ENCODE measurements at places on chromosomes 2 and 18.

DNA sequence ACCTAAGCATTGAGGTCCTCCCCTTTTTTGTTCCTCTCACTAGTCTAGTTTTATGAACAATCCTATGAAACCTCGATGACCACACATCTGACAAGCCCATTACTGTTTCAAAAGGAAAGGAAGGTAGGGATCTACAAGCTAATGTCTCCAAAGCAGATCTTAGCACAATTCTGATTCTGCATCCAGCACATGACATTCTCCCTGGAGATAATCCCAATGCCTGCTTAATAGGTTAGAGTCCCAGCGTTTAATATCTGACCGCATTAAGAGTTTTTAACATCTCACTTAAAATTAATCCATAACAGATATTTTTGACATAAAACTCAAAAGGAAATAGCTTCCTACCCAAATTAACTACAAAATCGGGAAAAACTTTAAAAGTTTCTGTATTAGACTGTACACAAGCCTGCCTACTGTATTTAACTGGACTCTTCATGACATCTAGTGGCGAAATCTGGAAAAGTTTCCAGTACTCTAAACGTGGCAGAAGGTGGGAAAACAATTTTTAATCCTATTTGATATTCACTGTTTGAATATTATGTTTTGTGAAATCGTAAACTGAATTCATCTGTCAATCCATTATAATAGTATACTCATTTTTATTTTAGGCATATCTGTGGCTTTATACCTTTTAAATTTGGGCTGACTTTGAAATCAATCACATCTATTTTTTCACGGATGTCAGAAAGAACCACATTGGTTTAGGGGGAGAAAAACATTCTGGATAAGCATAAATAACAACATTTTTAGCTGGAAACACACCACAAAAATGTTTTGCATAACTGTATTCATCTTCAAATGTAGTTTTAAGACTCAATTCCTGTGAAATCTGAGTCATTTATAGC, 62.4 kb downstream of the TXNL1 start:
- DNase-seq: no peak

DNA sequence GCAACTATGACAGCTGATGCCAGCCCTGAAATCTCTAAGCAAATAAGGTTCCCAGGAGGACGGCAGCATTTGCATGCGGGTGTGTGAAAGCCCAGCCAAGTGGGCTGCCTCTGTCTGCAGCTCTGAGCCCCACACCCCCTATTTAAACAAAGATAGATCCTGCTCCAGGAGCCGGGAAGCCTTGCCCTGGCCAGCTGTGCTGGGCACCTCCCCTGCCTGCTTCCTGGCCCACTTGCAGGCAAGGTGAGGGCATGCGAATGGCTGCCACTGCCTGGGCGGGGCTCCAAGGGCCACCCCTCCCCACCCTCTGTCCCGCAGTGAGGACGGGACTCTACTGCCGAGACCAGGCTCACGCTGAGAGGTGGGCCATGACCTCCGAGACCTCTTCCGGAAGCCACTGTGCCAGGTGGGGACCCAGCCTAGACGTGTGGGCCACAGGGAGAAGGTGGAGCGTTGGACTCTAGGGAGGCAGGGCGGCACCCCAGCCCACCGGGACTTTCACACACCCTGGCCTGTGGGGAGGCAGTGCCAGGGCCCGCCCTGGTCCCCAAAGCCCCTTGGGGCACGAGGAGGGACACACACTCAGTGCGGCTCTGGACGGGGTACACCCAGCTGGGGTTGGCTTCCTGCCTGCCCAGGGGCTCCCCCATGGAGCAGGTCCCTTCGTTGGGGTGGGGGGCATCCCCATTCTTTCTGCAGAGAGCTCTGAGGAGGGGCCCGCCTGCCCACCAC, at the start of gene ANO7:
TSS of gene ANO7 (plus strand) at position 317 of the 732 bp plus-strand sequence. CDS start 1,387 bp downstream, outside the sequence.
- no peak for DNase-seq

DNA sequence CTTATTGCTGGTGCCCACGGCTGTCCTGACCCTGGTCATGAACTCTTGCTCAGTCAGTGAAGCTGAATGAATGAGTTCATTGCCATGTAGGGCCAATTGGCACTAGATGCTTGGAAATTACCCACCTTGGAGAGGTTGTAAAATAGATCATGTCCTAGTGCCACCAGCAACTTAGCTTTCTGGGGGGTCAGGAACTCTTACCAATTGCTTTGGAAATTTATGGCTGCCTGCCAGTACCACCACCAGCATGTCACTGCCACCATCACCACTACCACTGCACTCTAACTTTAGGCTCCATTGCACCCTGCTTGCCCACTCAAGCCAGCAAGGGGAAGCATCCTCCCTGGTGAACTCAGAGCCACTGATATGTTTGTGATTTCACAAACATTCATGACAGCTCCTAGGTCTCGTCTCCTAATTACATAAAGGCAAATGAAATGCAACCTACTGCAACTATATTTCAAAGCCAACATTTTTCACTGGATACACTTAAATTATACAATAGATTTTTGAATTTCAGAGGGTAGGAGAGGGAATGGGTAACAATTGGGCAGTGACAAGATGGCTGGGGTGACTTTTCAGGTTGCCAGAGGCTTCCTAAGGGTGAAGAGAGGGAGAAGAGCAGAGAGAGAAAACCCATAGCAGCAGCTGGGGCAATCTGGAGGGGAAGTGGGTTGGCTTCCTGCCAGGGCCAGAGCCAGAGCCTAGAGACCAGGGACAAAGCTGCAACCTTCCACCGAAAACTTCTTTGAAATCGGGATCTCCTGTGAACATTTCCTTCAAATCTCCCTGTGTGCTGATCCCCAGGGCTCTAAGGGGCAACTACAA, 3.5 kb upstream of the EMILIN1 start:
- DNase-seq: no peak

- DNase-seq: no peak
Observed at GRCh38 chr2:97911922-97912575, 83.7 kb downstream of the TMEM131 start.

GRCh38 chr2:239035361-239035814, 187.5 kb downstream of the TWIST2 start:
- peak; percentile 67 for DNase-seq

DNA sequence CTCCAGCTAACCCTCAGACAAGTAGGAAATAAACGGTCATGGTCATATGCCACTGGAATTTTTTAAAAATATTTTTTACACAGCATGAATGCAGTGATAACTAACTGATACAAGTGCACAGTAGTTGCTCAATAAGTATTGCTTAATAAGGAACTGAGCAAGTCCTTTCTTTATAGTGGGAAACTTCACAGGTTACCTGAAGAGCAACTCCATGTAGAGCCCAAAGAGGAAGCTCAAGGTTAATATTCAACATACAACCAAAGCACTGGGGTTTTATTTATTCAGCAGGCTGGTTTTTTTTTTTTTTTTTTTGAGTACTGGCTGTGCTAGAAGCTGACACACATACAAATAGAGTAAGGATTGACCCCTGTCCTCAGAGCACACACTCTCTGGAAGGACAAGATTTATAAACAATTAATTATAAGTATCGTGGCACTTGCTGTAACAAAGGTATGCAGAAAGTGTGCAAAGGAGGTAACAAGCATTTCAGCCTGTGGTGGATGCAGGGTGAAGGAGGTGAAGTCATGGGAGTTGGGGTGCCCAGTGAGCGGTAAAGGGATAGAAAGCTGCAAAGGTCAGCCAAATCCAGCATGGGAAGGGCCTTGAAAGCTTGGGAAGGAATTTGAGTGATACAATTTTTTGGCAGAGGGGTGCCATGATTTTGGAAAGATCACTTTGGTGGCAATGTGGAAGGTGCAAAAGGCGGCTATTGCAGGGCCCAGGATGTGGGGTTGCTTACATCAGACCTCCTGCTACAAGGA, 52.7 kb downstream of the ATOH8 start:
- DNase-seq: no peak

- DNase-seq: no peak
Observed at GRCh38 chr2:242075168-242075567, 205.6 kb downstream of the RTP5 start.

DNA sequence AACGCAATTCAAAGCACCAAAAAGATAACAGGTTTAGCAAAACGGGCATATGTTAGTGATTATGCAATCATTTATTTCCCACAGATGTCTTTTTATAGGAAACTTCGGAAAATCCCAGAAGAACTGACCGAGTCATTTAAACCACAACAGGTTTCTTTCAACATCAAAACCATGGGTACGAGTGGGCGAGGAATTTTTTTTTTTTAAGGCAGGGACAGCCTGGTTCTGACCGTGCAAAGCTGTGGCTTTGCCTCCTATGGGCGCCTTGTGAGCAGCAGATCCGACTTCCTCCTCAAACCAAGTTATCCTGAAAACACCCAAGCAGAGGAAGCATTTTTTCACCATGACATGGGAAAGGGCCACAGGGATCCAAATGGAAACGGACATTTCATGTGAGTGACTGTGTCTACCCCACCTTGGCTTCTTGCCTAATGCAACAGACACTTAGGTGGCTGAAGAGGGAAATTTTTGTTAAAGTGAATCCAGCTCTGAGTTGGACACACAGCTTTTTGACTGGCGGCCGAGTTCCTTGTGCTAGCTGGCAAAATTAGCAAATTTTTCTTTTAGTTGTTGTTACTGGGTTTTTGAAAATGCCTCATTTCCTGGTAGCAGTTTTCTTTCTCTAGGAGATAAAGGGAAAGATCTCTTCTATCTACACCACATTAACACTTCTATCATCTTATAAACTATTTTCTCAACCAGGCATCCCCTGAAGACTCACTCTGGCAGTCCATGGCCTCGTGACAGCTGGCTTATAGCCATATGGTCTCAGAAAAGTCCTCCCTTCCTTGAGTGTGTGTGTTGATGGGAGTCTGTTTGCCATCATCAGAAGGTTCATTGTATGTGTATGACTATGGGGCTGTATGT, 487.4 kb upstream of the ZEB2 start:
- DNase-seq: no peak

GRCh38 chr2:203892207-203892606, 24.6 kb downstream of the CTLA4 start:
- DNase-seq: no peak

GRCh38 chr2:96529376-96530143, 7.0 kb upstream of the ARID5A start:
- DNase-seq: no peak

GRCh38 chr2:50006327-50006726, 852.0 kb upstream of the FSHR start:
- DNase-seq: no peak

DNA sequence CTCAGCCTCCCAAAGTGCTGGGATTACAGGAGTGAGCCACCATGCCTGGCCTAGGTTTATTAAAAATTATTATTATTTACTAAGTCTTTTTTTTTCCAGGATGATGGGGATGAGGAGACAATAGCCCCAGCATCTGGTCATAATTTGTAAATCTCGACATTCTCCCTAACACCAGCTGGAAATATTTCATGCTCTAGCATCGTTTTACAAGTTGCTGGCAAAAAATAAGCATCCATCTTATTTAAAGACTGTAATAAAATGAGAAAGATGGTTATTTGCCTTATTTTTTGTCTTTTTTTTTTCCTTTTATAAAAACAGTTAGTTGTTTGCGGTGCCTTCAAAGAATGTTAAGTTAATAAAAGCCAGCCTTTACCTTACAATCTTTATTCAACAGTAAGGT, 56.7 kb downstream of the SF3B1 start:
- DNase-seq: no peak

- DNase-seq: no peak
Observed at GRCh38 chr2:157509744-157510143, 65.9 kb upstream of the CYTIP start.

GRCh38 chr2:23591111-23591510, 206.1 kb downstream of the KLHL29 start:
- DNase-seq: no peak

DNA sequence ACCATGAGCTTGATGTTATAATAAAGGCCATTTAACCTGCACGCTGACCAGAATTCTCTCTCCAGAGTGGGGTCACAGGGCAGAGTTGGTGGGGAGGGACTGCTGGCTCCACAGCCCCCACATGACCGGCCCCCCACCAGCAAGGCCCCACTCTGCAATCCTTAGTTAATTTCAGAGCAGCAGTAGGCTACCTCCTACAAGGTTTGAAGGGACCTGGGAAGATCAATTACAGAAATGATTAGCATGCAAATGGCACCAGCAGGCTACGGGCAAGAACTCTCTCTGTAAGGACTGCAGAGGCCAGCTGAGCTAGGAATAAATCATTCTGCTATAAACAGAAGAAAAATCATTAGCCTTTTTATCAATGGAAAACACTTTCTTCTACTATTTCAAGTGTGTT, 135.3 kb downstream of the C1D start:
- DNase-seq: no peak

- DNase-seq: no peak
Observed at GRCh38 chr2:128058114-128058513, 30.3 kb upstream of the SAP130 start.

GRCh38 chr2:217525076-217525475, 477.7 kb downstream of the TNS1 start:
- no peak for DNase-seq

- DNase-seq: no peak
Observed at GRCh38 chr2:199465390-199465789, 7.7 kb upstream of the SATB2 start.

DNA sequence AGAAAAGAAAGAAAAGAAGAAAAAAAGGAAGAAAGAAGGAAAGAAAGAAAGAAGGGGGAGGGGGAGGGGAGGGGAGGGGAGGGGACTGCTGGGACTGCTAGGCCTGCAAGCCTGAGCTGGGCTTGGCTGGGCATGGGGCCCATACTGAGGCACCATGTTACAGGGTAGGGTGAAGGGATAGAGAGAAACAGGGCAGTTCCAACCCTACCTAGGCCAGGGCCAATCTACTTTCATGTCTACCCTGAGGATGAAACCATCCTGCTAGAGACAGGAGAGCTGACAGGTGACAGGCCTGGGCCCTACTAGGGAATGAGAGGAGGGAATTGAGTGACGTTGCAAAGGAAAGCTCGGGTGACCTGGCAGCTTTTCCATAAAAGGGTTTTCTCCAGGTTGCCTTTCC, 41.7 kb downstream of the TEX44 start:
- DNase-seq: no peak

DNA sequence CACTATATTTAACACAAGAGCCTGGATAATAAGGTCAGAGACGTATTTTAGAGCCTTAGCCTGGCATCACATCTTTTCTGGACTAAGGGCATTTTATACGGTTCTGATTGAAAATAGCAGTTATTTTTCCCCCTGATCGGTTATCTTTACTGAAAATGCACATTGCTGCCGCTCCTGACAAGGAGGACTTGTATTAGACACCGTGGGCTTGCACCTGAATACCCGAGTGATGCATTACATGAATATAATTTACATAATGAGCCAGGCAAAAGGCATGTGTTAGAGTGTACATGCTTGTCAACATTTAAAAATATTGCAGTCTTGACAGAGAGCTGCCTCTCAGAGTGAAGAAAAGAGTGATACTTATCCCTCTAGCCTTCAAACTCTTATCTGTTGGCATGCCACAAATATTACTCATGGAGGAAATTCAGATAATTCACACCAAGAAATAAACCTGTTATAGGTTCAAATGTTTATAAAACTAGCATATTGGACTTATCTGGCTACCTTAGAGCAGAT, 470.5 kb upstream of the ETAA1 start:
- no peak for DNase-seq

- DNase-seq: no peak
Observed at GRCh38 chr2:12803607-12804006, 86.9 kb downstream of the TRIB2 start.

DNA sequence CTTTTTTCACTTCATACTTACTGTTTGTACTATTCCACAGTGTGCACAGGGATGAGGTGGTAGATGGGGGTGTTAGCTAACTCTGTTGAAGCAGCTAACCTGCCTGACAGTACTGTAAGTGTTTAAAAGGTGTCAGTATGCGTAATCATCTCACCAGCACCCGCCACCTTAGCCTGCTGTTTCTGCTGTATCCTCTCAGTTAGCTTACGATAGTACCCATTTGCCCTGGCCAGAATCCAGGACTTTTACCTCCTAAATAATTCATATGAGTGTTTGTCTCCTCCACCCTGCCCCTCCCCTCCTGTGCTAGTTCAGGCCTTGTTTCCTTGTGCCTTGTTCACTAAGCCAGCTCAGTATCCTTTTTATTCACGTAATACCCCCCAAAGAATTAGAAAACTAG, 34.2 kb downstream of the TRAPPC12 start:
- no peak for DNase-seq
